NCI-H2029 (cell line): ENCODE measurements at places on chromosomes 6 and 20.
A peak's percentile ranks its signal among the peaks of the same experiment; 100 is the strongest.

DNA sequence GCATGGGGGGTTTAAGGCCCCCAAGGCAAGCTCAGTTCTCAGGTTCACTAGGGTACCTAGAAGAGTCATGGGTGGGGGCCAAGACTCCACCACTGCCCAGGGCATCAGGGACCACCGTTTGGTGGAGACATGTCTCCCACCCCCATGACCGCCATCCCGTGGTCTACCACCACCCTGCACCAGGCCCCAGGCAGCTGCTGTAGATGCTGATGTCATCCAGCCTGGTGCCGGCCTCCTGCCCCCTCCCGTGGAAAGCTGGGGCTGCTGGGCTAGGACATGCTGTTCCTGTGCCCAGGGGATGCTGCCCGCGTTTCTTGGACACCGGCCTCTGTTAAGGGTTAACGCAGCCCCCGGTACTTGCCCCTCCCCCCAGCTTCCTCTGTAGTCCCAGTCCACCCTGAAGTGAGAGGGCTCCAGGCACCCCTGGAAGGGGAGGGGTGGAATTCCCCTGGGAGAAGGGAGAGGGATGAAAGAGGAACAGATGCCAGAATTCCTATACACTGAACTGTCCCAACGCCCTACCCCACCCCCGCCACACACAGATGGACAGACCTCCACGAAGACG, 587 bp downstream of the IP6K3 start:
- no peak for DNase-seq

DNA sequence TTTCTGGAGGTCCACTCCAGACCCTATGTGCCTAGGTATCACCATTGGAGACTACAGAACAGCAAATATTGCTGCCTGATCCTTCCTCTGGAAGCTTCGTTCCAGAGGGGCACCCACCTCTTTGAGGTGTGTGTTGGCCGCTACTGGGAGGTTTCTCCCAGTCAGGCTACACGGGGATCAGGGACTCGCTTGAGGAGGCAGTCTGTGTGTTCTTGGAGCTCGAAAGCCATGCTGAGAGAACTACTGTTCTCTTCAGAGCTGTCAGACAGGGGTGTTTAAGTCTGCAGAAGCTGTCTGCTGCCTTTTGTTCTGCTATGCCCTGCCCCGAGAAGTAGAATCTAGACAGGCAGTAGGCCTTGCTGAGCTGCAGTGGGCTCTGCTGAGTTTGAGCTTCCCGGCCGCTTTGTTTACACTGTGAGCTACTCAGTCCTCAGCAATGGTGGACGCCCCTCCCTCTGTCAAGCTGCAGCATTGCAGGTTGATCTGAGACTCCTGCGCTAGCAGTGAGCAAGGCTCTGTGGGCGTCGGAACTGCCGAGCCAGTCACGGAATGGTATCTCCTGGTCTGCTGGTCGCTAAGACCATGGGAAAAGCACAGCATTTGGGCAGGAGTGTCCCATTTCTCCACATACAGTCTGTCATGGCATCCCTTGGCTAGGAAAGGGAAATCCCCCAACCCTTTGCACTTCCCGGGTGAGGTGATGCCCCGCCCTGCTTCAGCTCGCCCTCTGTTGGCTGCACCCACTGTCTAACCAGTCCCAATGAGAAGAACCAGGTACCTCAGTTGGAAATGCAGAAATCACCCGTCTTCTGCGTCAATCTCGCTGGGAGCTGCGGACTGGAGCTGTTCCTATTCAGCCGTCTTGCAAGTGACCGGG, 32.5 kb upstream of the ASCC3 start:
- DNase-seq: no peak

DNA sequence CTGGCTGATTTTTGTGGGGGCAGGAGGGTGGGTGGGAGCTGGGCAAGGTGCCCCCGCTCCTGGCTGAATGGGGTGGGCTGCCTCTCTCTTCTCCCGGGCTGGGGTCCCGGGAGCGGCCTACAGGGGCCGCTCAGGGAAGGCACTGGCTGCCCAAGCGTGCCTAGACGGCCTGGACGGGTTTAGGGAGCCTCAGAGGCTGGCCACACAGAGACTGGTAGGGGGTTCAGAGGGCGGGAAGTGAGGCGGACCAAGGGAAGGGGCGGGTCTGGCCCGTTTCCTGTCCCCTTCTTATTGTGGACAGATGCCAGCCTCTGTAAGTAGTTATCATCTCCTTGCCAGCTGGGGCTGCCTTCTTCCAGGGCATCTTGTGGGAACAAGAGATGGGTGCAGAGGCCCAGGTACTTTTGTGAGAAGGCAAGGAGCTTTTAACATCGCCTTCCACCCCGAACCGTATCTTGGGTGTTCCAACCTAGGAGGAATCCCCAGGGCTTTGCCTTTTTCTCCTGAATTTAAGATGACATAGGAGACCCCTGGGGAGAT, 437 bp downstream of the CD40 start:
- DNase-seq: no peak

- DNase-seq: no peak
These were observed 40.8 kb upstream of the NXT1 start for GRCh38 chr20:23309781-23310180.

DNA sequence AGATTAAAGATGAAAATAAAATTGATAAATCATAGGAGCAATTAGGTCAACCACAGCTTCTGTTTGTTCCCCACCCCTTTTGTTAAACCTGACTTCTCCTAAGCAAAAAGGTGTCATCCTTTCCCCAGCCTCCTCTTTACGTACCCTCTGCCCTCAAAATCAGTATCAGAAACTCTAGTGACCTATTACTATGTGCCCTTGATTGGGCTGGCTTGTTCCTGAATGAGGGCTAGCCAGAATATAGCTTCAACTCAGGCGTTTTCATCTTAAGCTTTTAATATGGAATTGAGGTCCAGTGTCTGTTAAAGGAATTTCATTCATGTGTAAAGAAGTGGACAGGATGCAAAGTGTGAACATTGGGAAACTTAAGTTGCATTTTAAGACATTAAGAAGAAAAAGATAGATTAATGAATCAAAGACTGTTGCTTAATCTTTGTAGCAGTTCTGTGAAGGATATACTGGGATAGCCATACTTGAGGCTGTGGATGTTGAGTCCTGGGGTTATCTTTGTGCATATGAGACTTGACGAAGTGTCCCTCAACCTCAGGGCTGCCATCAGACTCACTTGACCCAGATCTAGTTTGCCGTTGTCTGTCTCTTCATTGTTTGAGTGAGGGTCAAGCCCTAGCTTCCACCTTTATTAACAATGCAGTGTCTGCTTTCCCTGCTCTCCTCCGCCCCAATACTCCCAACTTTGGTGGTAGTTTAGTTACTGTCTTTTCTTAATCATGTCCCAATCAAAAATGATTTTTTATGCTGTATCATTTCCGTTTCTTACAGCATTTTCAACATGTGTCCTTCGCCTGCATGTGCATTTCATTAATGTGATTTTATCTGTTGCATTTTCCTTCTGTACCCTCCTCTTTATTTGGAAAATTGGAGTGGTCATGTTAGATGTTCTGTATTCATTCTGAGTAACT, 1.9 kb downstream of the TBPL1 start:
- no peak for DNase-seq

DNA sequence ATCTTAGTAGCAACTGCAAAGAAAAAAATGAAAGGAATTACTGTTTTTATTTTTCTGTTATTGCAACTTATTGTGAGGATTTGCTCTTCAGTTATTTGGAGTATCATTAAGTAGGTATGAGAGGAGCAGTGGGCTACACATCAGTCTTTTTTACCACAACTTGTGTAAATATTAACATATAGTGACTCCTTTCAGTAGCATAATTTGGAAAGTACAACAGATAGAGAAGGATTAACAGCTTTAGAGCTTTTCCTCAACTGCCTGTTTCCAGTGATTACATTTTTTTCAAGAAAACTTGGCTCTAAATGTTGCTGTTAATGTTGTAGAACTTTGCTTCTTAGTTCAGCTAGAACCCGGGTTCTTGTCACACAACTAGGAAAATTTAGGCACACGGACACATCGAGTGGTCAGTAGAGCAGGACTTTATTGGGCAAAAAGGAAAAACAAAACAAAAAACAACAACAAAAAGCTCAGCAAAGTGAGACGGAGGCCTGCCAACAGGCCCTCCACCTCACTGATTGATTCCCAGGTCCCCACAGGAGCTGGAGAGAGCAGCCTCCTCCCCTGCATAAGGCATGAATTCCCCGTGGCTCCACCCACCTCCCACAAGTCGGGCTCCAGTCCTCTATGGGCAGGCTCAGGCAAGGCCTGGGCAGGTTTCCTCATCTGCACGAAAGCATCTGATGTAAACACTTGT, 75.1 kb downstream of the ADGRG6 start:
- DNase-seq: no peak

- DNase-seq: no peak
These were observed 4.3 kb downstream of the SDCBP2 start for GRCh38 chr20:1324598-1325172.

DNA sequence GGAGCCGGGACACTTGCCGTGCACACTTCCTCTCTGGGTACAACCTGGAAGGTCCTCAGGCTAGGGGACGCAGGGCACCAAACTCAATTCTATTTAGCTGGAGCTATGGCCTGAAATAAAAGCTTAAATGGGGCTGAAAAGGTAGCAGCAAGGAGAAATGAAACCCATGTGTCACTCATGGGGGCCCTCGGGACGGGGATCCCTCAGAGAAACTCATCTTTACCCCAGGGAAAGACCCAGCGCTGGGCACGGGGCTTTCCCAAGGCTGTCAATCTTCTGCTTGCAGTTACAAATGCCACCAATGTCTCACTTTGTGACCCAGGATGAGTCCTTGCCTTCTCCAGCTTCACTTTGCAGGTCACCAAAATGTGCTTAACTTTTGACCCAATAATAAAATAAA, 16.5 kb downstream of the SNAI1 start:
- DNase-seq: no peak

GRCh38 chr6:22294301-22294700, 2.5 kb downstream of the PRL start:
- no peak for DNase-seq

DNA sequence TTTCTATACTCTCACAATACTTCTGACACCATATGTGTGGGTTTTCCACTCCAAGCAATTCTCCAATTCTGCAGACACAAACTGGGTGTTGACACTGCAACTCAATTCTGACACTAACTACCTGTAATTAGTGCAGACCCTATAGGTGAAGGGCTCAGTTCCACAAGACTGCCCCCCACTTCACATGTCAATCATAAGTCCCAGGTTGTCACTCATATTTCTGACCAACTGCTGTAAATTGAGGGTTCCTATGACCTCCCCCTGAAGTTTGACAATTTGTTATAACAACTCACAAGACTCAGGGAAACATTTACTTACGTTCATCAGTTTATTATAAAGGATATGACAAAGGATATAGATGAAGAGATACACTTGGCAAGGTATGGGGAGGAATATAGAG, 18.3 kb downstream of the GPX6 start:
- DNase-seq: no peak

- DNase-seq: no peak
These were observed 2.6 kb downstream of the PTK7 start for GRCh38 chr6:43078691-43079090.

DNA sequence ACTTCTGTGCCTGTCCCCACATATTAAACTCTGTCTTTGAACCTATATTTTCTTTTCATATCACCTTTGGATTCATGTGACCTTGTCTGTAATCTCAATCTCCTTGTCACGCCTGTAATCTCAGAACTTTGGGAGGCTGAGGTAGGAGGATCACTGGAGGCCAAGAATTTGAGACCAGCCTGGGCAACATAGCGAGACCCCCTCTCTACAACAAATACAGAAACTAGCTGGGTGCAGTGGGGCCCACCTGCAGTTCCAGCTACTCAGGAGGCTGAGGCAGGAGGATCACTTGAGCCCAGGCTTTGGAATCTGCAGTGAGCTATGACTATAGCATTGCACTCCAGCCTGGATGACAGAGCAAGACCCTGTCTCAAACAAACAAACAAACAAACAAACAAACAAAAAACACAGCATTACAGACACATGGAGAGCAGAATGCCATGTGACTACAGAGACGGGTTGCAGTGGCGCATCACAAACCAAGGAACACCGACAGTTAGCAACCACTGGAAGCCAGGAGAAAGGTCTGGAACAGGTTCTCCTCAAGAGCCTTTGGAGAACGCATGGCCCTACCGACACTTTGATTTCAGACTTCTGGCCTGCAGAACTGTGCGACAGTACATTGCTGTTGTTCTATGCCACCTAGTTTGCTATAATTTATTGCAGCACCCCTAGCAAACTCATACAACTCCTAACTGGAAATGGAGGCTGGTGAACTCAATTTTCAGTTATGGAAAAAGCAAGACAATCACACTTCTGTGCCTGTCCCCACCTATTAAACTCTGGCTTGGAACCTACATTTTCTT, 14.6 kb upstream of the TIAM2 start:
- no peak for DNase-seq

- no peak for DNase-seq
These were observed 164.8 kb upstream of the CEP162 start for GRCh38 chr6:84392261-84392660.

GRCh38 chr20:22770241-22770800, 185.9 kb upstream of the FOXA2 start:
- no peak for DNase-seq

GRCh38 chr20:43716123-43716522, 10.7 kb downstream of the GTSF1L start:
- no peak for DNase-seq

DNA sequence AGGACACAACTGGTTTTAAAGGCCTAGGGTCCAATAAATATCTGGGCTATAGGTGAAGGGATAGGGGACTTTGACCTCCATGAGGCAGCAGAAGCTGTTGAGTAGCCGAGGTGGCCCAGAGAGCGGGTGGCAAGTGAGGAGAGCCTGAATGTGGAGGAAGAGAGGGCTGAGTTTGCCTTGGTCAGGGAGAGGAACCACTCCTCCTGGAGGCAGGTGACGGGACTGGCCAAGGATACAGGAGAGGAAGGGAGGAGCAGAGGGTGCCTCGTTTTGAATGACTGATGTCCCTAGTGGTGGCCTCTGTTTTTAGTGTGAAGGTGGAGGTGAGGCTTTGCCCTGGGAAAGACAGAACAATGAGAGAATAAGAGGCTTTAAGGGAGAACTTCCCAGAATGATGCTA, 19.1 kb upstream of the AAR2 start:
- DNase-seq: no peak

GRCh38 chr20:25301357-25301920, 53.6 kb downstream of the PYGB start:
- DNase-seq: no peak

GRCh38 chr20:37363221-37364012, 17.5 kb downstream of the SRC start:
- no peak for DNase-seq

- peak; percentile 32 for DNase-seq
These were observed 111.1 kb downstream of the DLL1 start for GRCh38 chr6:170179616-170180324.

DNA sequence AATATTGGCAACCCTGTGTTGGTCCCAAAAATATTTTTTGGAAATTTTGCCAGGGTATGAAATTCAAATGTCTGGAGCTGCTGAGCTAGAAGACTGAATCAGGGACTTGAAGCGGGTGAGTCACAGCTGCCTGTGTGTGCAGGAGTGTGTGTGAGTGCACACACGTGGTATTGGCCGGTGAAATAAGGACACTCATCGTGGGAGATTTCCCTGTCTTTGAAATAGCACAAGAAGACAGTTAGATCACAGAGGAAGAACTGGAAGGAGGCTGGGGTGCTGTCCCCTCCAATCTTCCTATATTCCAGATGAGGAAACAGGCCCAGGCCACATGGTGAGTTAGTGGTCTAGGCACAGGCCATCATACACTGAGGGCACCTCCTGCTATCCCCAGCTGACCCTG, 123.8 kb upstream of the MLN start:
- DNase-seq: no peak
